RWPE1 (cell line): ENCODE measurements at places on chromosomes 11 and 22.

- DNase-seq: no peak
Observed at GRCh38 chr11:68757711-68758110, 6.4 kb upstream of the TESMIN start.

- no peak for DNase-seq
Observed at GRCh38 chr11:105298174-105298573, 158.6 kb upstream of the CARD18 start.

GRCh38 chr11:67584205-67584880 is 731 bp downstream of the GSTP1 start:
- peak; percentile 68 for DNase-seq

DNA sequence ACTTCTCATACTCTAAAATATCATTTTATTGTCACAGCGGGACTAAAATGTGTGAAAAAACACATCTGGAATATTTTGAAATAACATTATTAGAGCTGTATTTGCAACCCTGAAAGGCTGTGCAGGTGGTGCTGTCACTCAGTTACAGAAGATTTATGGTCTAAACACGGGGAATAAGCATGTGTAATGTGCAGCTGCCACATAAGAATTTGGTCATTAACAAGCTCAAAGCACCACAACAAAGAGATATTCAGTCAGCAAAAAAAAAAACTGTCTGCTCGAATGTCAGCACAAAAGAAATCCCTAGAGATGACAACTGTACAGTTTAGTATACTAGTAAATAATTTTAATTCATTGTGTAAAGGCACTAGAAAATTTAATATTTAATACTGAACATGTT is 31.3 kb downstream of the TMEM123 start:
- DNase-seq: no peak

DNA sequence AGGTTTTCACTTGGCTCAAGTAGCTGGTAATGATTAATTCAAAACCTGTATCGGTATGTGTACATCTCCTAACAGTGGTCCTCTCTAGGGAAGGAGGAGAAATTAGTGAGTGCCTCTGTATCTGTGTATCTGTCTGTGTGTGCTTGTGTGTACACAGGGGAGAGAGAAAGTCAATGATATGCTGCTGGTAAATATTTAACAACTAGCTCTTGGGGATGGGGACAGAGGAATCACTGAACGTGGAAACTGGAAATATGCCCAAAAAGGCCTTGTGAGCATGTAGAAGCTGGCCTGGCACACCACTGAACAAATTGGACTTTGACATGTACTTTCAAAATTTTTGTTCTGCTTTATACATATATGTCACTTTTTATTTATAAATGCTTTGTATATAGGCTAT is 214.0 kb upstream of the SYN3 start:
- DNase-seq: no peak

DNA sequence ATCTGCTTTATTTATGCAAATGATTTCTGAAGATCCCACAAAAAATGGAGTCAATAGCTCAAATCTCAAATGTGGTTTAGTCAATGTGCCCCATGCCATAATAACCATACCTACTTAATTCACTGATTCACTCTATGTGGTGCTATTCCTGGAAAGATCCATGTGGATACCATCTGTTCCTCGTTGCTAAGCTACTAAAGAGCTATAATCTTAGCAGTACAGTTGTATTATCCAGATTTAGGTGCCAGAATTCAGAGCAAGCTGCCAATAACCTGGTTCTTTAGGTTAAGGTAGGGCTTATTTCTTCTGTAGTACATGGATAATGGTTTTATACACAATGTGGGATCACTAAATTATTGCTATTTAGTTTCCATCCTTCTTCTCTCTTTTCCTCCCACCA is 974.7 kb upstream of the CCDC90B start:
- DNase-seq: no peak

DNA sequence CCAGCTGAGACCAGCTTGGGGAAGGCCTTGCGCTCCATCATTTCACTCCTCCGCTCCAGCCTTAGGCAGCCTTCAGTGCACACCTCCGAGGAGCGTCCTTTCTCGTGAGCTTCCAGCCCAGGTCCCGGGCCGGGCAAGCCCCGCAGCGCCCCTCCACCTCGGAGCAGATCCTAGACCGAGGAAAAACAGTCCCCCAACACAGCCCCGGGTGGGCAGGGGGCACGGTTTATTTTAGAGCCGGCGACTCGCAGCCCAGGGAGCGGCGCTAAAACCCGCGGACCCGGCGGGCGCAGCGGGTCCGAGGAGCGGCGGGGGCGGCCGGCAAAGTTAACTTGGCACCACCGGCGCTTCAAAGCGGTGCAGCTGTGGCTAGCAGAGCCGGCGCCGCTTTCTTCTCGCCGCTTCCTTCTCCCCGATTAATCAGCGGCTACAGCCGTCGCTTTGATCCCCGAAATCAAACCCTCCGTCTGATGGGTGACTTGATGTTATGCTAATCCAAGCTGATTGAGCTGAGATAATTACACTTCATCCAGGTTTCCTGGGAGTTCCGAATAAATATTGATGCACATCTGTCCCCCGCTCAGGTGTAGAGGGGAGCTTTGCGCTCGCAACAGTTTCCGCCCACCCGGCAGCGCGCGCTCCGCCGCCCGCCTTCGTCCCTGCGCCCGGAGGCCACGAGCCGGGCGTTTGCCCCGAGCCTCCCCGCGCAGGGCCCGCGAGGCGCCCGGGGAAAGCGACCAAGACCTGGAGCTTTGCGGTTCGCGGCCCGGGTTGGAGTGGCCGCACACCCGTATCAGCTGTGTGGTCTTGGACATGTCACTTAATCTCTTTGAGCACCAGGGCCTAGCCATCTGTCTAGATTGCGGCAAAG is 192.7 kb downstream of the BUD13 start:
- no peak for DNase-seq

DNA sequence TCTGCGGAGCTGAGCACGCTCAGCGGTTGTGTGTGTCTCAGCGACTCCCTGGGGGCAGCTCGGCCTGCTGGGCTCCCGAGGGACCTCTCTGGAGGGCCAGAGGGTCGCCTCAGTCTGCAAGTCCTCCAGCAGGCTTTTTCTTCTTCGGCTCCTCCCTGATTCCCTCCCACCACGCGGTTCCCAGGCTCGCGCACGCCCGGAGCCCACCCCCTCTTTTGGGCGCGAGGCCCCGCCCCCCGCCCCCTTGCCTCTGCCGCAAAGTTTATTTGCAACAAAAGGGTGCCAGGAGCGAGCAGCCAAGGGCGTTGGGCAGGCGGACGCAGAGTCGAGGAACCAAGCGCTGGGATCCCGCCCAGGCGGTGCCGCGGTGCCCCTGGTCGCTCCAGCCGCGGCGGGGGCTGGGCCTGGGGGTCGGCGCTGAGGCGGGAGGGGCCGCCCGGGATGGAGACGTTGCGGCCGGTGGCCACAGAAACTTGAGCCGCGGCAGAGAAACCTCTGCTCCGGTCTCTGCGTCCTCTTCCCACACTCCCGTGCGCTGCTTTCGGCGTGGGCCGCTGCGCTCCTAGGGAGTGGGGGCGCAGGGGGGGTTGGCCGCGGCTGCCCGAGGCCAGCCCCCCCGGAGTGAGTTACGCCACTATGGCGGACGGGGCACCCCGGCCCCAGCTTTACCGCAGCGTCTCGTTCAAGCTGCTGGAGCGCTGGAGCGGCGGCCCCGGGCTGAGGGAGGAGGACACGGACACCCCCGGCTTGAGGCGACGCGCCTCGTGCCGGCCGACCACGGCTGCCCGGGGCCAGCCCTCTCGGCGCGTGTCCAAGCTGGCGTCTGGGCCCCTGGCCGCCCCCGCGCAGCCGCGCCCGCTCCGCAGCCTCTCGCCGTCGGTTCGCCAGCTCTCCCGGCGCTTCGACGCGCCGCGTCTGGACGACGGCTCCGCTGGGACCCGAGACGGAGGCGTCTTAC is at the start of gene ARHGEF17:
ARHGEF17 (plus strand) TSS at position 274 of the 958 bp plus-strand sequence; CDS start at position 637, 363 bp downstream.
- DNase-seq: peak; percentile 72

DNA sequence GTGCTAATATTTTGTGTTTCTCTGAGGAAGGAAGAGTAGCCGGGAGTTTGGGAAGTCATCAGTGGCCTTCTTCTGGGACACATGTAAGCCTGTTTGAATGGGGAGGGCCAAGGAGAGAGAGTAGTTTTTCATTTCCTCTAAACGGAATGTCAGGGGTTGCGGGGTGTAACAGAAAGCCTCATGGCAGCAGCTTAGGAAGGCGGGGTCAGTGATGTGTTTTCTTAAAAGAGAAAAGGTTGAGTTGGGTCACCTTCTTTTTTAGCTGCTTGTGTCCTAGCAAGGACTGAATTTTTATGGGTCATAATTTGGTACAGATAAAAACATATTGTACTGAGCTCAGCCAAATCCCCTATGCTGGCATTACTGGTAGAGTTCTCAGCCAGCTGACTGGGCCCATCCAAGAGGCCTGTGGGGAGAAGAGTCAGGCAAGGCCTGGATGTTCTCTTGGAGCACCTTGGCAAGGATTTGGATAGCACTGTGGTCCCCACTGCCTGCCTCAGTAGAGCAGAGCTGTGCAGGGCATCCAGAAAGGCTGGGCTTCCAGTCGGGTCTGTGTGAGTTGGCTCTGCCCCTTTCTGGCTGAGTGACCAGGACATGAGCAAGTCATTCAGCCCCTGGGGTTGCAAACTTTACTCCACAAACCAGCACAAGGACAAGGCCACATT is 29.4 kb upstream of the NAV2 start:
- no peak for DNase-seq

GRCh38 chr11:19683862-19684491 is 28.7 kb upstream of the NAV2 start:
- DNase-seq: no peak

- DNase-seq: no peak
Observed at GRCh38 chr11:62603072-62603408, 1.4 kb upstream of the MTA2 start.

GRCh38 chr11:66363187-66363601 is 8.4 kb downstream of the SLC29A2 start:
- DNase-seq: no peak

DNA sequence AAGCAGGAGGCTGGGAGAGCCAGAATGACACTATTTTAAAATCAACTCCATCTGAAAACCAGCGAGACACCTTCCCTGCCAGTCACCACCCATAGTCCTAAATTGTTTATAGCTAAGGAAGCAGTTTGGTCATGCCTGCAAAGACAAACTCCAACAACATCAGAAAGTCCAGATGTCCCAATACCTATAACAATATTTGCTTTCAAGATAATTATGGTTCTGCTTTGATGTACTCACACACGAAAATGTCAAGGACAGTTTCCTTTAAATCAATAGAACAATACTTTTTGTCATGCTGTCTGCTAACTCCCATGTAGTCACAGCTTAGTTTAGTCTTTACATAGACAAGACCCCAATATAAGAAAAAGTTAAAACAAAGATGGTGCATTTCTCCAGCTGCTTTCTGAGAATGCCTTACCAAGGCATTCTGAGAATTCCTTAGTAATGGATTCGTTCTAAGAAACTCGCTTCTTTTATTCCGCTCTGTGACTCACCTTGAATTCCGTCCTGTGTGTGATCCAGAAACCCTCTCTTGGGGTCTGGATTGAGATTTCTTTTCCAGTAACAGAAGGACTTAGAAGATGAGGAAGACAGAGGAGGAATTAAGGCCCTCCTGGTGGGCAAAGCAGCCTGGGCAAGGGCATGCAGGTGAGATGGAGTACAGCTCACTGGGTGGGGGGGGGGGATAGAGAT is 9.6 kb upstream of the SCGB2A2 start:
- DNase-seq: no peak

GRCh38 chr11:1371026-1371325 is 18.8 kb upstream of the BRSK2 start:
- DNase-seq: no peak

- no peak for DNase-seq
Observed at GRCh38 chr11:35133656-35134055, 5.3 kb upstream of the CD44 start.

DNA sequence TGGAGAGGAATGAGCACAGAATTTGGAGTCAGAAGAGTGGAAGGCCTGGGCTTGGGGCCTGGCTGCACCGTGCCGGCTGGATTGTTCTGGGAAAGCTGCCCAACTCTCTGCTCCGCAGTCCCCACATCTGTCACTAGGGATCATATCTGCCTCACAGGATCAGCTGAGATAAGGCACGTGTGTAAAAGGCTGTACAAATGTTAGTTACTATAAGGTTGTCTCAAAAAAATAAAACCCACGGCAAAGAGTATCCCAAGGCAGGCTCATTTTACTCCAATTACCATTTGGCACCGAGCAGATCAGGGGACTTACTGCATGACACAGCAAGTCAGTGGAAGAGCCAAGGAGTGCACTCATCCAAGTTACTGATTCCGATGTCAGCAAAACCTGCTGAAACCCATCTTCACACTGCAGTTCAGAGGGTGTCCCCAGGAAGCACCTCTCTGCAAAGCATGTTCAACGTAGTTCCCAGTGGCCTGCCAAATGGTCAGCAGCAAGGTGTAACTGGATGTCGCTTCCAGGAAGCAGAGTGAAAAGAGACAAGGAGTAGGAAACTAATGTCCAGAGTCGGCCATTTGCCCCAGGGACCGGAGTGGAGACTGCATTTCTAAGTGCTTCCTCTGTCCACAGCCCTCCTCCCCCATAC is 18.1 kb upstream of the MRTFA start:
- DNase-seq: peak; percentile 14

DNA sequence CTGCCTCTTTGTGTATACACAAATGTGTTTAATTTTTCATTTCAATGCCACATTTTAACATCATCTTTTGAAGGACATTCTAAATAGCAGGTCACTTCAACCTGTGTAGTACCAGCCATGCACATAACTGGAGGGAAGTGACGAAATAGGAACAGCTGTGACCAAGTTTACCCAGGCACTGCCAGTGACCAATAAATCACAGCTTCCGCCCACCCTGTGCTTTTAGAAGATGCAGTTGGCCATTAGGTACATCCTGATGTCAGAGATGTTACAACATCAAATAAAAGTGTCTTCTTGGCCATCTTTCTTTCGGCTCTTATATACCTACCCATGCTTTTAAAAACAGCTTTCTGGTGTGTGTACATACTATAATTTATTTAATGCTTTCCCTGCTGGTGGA is 7.8 kb downstream of the LDLRAD3 start:
- DNase-seq: no peak

GRCh38 chr11:118666371-118666770 is 13.1 kb downstream of the TREH start:
- DNase-seq: no peak

- no peak for DNase-seq
Observed at GRCh38 chr11:25242928-25243327, 746.1 kb downstream of the LUZP2 start.

GRCh38 chr11:1825039-1825740 is 9.6 kb upstream of the SYT8 start:
- DNase-seq: no peak

GRCh38 chr11:16511116-16512114 is 155.1 kb upstream of the SOX6 start:
- DNase-seq: peak; percentile 46
